ENCODE measurements at places on chromosomes 16 and 17.

GRCh38 chr17:42436391-42436790 is 13.3 kb upstream of the CAVIN1 start:
- no peak for DNase-seq

GRCh38 chr16:13718748-13719147 is 201.2 kb upstream of the ERCC4 start:
- no peak for DNase-seq

DNA sequence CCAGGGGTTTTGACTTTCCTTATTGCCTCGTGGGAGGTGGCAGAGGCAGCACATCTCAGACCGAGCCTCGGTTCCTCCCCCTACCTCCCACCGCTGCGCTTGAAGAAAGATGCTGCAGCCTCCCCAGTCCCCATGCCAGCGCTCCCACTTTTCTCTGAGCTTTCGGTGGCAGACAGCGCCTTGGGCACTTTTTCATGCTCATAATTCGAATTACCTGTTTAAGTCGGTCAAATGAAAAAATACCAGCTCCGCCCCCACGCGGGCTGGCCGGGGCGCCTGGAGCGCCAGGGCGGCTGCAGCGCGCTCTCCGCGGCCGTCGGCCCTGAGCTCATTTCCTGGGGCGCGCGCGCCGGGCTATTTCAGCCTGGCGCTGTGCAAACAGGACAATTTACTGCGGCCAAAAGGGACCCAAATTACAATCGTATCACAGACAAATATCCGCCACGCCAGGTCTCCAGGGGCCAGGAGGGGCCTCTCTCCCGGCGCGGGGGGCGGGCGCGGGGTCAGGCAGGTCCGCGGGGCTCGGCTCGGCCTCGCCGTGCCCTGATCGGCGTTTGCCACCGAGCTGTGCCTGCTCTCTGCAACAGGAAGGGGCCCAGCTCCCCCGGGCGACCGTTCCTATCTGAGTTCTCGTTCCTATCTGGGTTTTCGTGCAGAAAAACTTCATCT is 45.0 kb downstream of the SOST start:
- peak; percentile 29 for DNase-seq

GRCh38 chr16:3573146-3573815 is 3.9 kb downstream of the NLRC3 start:
- DNase-seq, result no peak

DNA sequence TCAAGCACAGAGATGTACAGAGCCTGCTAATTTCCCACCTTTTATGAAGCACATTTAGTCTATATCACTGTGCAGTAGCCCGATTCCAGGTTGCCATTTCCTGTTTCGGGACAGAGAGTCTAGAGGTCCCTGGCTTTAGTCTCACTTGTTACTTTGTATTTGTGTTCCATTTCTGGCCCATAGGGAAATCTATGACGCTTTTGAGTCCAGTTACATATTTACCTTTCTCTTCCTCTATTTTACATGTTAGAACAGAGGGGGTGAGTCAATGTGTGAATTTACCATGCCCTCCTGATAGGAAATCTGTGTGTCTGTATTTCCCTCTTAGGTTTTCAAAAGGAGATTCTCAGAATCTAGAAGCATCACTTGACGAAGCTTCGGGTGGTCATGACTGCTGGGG is 227.1 kb upstream of the ZFHX3 start:
- DNase-seq, result no peak

DNA sequence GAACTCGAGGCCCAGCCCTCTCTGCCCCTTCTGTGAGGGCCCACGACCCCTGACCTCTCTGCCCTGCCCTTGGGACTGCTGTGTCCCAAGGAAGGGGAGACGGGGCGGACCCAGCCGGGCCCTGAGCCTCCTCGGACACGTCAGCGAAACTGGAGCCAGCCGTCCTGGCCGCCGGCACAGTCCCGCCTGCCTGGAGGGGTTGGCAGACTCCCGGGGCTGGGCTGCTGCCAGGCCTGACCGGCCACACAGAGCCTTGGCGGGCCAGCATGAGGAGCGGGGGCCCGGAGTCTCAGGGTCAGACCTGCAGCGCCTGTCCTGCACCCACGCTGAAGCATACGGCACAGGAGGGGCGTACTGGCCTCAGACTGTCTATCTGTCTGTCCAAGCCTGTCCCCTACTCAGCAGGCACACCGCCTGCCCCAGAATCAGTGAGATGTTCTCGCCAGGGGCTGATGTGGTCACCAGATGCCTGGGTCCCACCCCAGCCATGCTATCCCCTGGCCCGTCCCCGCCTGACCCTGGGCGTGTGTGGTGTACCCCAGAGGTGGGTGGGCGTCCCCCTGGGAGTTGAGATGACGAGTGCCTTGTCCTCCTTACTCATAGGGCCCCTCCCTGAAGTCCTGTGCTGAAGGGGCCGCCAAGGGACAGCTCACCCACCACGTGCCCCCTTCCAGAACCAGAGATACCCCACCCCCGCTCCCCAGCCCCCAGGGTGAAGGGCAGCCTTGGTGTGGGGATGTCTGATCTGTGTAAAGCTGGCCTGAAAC is 4.7 kb downstream of the VASN start:
- no peak for DNase-seq

GRCh38 chr17:28427371-28427770 is 21.4 kb upstream of the SLC46A1 start:
- DNase-seq, result no peak

GRCh38 chr17:21089933-21090901 is 36.5 kb upstream of the DHRS7B start:
- no peak for DNase-seq

DNA sequence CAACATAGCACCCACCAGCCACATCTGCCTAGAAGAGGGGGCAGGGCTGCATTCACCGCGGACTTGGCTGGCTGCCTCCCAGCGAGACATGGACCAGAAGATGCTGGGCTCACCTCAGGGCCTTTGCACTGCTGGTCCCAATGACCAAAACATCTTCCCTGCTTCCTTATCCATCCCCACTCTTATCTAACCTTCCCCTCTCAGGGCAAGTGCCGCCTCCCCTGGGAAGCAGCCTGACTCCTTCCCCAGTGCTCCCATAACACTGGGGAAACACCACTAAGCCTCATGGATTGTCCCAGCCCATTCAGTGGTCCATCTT is 5.7 kb downstream of the TMC6 start:
- no peak for DNase-seq

GRCh38 chr16:56864960-56865359 is at the start of gene SLC12A3:
Gene SLC12A3 (plus strand): TSS chr16:56865207. CDS start chr16:56865236, 29 bp downstream.
- DNase-seq, result no peak

DNA sequence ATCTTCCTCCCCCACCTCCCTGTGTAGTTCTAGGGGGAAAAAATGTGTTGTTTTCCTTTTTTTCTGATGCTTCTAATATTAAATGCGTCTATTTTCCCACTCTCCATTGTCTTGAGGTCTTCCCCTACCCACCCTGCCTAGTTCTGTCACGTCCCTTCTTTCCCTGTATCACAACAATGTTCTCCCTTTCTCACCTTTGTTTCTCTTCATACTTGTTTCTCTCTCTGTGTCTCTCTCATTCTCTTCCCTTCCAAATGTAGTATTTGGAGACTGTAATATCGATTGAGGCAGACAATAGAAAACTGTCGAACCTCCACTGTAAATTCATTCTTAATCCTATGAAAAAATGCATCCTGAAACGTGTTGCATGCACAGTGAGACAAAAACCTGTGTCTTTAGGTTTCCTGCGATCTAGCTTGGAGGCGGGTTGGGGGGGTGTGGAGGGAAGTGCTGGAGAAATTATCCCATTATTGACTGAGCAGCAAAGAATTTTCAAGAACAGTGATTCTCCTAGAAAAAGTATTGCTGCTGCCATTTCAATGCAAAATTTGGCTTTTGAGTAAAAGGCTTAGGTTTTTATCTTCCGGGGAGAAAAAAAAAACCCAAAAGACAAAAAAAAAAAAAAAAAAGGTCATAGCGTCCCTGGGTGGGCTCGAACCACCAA is 1.3 kb upstream of the PSMB3 start:
- no peak for DNase-seq

Measured in activated CD4-positive, alpha-beta T cell treated with anti-CD3 and anti-CD28 coated beads, Interleukin-2, amount 50 U/mL, for 16 hours (primary cell).